Lung microvascular endothelial cell (primary cell): ENCODE measurements at places on chromosomes 5 and 9.

DNA sequence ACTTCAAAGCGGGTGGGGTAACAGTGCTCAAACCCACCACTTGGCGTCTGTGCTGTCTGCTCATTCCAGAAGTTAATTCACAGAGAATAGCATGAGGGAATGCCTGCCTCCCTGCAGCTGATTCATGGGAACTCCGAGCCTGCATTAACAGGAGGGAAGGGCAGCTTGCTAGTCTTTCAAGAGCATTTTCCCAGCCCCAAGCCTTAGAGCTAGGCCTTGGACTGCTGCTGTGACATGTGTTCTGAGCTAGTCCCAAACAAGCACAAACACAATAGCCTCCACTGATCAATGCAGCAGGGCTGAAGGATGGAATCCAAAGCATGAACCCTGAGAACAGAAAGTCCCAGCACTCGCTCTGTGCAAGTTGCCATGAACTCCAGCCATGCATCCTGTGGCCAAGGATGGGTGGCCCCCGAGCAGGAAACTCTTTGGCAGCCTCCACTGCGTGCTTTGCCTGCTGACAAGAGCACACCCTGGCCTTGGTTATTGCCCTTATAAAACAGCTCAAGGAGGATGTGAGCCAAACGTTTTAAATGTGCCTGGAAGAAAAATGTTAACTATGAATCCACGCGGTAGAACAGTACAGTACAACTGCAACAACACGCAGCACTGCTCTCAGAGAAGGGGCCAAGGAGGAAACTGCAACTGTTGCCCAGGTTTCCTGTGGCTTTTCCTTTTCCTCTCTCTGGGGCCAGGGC is 653.1 kb upstream of the KLF4 start:
- peak; percentile 72 for DNase-seq

GRCh38 chr5:56176871-56177533 is 56.1 kb downstream of the ANKRD55 start:
- peak; percentile 34 for DNase-seq

DNA sequence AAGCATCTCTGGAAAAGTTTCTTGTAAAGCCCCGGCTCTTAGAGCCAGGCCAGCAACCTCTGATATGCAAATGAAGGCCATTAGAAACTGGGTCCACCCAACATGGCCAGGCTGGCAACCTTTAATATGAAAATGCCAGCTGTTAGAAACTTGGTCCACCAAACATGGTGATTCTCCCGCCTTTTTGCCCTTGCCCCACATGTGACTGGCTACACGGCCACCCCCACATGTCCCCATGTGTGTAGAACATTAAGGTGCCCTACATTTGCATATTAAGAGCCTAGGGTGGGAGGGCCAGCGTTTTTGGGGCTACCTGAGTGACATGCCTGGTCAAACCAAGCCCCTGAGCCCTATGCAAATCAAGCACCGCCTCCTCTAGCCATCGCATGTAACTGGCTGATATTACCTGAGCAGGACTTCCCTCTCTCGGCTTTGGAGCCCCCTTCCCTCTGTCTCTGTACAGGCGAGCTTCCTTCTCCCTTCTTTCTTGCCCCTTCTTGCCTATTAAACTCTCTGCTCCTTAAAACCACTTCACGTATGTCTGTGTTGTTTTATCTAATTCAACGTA is 39.0 kb downstream of the S100Z start:
- no peak for DNase-seq

- no peak for DNase-seq
These were observed 110.4 kb upstream of the IFNK start for GRCh38 chr9:27413511-27414219.

DNA sequence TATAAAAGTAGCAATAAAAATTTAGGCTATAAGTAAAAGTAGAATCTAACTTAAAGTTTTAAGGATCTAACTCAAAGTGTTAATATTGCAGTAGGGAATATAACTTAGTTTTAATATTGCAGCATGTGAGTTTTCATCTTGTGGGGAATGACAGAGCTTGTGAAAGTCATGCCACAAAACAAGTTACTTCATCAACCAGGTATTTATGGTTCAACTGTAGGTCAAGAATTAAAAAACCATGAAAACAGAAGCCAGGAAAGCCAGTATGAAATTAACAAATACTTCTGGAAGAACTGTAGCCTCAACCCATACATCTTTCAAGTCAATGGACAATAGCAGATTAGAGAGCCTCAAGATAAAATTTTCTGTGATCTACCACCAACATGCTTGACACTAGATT is 19.0 kb downstream of the HMGCS1 start:
- DNase-seq = peak; percentile 28

DNA sequence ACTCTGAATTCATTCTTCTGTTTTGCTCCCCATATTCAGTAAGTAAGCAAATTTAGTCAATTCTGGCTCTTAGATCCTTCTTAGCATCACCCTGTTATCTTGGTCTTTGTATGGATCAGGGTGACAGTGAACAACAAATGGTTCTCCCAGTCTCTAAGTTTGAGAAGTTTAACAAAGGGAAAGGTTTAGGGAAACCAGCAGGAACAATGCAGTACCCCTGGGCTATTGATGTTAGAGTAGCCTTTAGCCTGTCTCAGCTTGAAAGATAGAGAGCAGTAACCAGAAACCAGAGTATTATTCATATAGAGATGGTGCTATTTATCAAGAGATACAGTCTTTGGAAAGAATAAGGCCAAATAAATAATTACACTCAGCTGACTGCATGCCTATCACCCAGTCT is 241.8 kb downstream of the CDH12 start:
- DNase-seq = no peak

DNA sequence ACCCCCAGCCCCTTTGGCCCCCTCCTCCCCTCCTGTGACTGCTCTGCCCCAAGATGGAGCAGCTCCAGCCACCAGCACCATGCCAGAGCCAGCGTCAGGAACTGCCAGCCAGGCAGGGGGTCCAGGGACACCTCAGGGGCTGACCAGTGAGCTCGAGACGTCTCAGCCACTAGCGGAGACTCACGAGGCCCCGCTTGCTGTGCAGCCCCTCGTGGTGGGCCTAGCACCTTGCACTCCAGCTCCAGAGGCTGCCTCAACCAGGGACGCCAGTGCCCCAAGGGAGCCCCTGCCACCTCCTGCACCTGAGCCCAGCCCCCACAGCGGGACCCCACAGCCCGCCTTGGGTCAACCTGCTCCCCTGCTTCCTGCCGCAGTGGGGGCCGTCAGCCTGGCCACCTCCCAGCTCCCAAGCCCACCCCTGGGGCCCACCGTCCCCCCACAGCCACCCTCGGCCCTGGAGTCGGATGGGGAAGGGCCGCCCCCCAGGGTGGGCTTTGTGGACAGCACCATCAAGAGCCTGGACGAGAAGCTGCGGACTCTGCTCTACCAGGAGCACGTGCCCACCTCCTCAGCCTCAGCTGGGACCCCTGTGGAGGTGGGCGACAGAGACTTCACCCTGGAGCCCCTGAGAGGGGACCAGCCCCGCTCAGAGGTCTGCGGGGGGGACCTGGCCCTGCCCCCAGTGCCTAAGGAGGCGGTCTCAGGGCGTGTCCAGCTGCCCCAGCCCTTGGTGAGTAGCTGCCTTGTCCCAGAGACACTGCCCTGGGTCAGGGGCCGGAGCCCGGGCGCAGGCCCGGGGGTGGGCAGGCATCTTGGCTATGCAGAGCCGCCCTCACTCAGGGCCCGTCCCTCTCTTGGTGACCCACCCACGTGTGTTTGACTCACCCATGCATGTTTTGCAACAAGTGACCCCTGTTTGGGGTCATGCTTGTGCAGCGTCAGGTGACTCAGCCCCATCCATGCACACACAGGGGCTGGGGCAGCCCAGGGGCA is 105.2 kb downstream of the WNK2 start:
- DNase-seq = no peak

- no peak for DNase-seq
These were observed 1014.1 kb downstream of the PTPRD start for GRCh38 chr9:9598723-9599122.

DNA sequence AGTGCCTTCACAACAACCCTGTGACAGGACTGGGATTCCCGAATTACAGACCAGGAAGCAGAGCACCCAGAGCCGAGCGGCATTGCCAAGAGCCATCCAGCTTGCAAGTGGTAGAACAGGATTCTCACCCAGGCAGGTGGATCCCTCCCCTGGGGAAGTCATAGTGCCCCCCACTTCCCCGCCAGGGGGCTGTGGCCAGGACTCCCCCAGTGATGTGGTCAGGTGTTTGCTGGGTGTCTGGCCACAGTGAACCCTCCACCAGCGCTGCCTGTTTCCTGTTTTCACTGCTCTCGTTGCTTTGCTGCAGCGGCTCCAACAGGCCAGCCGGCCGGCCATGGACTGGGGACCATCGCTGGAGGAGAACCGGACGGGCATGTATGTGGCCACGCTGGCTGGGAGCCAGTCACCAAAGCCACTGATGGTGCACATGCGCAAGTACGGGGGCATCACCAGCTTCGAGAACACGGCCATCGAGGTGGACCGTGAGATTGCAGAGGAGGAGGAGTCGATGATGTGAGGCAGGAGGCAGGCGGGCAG is 19.3 kb downstream of the SLC6A7 start:
- DNase-seq = peak; percentile 7

GRCh38 chr5:1762121-1762882 is 37.3 kb downstream of the MRPL36 start:
- no peak for DNase-seq

DNA sequence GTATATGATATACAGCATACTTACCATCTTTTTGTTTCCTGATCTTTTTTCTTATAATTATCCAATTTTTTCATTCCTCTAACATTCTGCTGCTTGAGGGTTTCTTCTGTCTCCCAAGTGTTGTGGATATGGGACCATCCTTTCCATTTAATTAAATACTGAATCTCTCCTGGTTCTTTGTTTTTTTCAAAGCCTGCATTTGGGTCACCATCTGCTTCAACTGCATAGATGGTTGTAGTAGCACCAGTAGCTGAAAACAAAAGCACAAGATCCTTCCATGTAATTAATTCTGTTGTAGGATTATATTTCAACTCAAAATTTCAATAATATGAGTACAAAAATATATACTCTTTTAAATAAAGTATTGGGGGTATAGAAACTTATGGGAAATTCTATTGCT is 29.4 kb downstream of the CHD1 start:
- DNase-seq = no peak

GRCh38 chr5:61619289-61619688 is 287.2 kb downstream of the ZSWIM6 start:
- no peak for DNase-seq

DNA sequence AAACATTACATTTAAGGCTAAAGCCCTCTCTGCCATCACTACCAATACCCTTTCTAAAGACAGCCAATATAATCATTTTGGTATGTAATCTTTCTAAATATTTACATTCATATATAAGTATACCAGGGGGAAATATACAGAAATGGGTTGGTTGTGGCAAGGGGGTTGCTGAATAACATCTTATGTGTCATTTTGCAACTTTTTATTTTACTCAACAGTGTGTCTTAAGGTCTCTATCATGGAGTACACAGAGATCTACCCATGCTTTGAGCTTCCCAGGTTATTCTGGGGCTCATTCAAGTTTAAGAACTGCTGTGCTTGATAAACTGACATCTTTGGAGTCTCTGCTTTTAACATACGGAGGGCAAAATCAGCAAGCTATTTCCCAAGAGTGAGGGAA is 7.4 kb upstream of the FAT2 start:
- DNase-seq = no peak

DNA sequence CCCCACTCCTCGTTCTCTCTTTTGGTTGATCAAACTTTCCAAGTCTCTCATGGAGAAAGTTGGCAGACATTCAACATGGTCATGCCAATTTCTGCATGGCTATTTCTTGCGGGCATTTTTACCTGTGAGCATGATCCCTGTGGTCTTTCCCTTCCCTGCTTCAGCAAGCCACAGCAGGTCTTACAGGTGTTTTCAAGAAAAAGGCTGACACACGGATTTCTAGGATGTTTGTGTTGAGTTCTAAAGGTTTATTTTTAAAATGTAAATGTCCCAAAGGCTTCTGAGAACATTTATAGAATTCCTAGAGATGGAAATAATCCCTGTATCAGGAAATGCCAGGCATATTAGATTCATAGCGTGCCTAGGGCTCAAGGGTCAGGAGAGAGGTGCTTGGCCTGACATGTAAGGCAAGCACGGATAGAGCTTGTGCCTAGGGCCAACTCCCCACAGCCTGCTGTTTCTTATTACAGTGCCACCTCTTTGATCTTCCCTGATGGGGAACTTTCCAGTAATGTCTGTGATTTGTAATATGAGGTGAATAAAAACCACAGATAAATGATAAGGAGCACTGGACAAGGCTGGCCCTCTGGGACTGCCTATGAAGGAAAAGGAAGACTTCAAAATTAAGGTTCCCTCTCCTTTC is 79.8 kb downstream of the MUSK start:
- DNase-seq = peak; percentile 25

- DNase-seq = no peak
These were observed 25.4 kb upstream of the EXOC3 start for GRCh38 chr5:417301-418161.

DNA sequence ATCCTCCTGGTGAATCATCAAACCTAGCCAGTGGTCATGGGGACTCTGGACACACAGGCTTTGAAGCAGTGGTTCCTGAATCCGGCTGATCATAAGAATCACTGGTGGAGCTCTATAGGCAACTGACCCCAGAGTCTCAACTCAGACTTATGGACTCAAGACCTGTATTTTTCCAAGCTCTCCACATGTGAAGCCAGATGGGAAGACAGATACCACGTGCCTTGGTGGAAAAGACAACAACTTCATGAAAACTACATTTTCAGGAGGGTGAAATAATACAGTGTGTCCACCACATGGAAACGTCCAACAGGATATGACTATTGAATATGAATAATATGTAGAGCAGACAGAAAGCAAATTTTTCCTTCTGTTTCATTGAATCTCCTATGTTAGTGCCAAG is 33.7 kb downstream of the GABRP start:
- DNase-seq = no peak

- DNase-seq = no peak
These were observed 11.9 kb downstream of the TRMO start for GRCh38 chr9:97910357-97910756.

GRCh38 chr5:179158556-179158955 is 98.4 kb downstream of the ZNF354C start:
- no peak for DNase-seq

DNA sequence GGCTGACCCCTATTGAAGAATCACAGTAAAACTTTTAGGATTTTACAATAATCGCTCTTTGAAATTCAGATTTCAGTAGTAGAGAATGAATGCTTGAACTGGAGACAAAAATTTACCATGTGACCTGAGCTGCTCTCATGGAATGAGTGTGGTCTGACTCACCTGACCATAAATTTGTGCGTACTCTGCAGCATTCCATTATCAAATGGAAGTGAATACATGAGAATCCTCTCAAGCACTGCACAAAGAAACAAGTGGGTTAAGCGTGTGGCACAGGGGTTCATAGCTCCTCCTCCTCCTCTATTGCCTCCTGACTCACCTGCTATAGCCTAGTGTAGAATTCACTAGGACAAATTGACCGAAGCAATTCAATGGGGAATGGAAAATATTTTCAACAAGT is 269.8 kb upstream of the CDH9 start:
- DNase-seq = no peak

DNA sequence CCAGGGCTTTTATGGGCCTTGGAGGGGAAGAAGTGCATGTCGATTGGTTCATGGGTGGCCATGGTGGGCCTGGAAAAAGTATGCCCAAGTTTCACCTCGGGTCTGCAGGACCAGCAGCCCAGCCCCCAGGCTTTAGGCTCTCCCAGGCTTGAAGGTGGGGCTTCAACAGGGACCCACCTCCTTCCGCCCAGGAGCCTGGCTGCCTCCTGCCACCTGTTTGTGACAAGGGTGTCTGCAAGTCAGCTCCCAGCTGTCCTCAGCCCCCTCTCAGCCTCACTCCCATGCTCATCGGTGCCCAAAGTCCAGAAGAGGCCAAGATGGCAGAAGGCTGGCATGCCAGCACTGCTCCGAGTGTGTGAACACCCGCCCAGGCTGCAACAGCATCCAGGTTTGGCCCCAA is 1063.2 kb upstream of the ACO1 start:
- no peak for DNase-seq
